ENCODE measurements at places on chromosomes 6 and 20.

- no peak for DNase-seq
Observed at GRCh38 chr6:168943231-168943905, 310.3 kb downstream of the THBS2 start.

- DNase-seq = no peak
Observed at GRCh38 chr6:156164701-156165452, 612.3 kb upstream of the ARID1B start.

- no peak for DNase-seq
Observed at GRCh38 chr6:70119218-70119835, 183.6 kb downstream of the COL9A1 start.

GRCh38 chr20:46558511-46558959 lies 8.1 kb upstream of the OCSTAMP start:
- no peak for DNase-seq

- no peak for DNase-seq
Observed at GRCh38 chr20:39039261-39039660, 77.1 kb downstream of the DHX35 start.

DNA sequence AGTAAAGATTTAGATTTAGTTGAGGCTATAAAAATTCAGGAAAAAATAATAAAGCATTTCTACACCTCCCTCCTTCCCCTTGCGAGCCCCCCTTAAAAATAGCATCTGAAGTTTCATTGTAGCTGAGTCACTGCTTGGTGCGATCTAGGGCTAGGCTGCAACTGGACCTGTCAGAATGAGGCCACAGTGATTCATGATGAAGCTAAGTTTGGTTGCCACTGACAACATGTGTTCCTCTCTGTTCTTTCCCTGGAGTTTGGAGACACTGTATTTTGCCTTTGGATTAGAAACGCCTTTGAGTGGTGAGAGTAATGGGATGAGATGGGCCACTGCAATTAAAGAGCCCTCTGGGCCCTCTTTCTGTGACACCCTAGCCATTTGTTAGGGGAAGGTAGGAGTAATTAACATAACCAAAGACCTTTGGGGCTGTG lies 334.1 kb downstream of the NRN1 start:
- no peak for DNase-seq

- DNase-seq = no peak
Observed at GRCh38 chr20:41234041-41234440, 83.5 kb downstream of the ZHX3 start.

- DNase-seq = no peak
Observed at GRCh38 chr6:150576651-150577226, 22.9 kb upstream of the PLEKHG1 start.
